Stimulated activated CD4-positive, alpha-beta T cell treated with anti-CD3 and anti-CD28 coated beads, Interleukin-4, amount 100 ng/mL, for 4 hours (primary cell): ENCODE measurements at places on chromosomes 3 and 15.

- DNase-seq = no peak
Observed at GRCh38 chr3:17500618-17501017, 241.8 kb downstream of the TBC1D5 start.

DNA sequence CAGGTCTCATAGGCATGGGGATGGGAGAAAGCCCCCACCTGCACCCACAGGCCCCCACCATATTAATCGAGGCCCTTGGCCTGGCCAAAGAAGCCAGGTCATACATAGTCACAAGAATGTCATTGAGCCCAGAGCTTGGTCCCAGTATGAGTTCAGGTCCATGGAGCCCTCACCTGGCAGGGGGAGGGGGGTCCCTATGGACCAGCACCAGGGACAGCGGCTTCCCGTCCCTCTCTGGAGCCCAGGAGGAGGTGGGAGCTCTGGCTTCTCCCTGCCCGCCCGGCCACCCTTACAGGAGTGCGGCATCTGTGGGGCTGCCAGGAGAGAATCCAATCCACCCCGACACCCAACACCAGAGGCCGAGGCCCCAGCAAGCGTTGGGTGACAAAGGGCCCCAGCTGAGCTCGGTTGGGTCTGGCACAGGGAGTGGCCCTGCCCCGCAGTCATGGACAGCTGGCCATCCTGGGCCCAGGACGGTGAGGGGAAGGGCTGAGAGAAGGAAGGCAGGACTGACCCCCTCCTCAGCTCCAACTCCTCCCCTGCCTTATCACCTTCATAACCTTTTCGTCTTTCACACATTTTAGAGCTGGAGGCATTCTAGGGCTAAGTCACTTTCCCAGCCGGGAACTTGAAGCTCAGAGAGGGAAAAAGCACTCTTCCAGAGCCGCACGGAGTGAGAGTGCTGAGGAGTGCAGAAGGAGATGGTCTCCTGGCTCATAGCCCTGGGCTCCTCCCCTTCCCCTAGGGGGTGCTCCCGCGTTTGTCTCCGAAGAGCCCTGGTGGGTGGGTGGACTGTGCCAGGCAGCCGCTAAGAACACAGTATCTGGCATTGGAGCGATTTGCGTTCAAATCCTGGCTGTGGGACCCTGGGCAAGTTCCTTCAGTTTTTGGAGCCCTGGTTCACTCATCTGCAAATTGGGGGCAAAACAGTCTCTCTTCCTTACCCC is 54.6 kb downstream of the ATP2B2 start:
- no peak for DNase-seq

GRCh38 chr15:31251165-31251564 is 75.5 kb upstream of the KLF13 start:
- DNase-seq = no peak

- DNase-seq = no peak
Observed at GRCh38 chr3:111369958-111370357, 172.0 kb upstream of the CD96 start.

DNA sequence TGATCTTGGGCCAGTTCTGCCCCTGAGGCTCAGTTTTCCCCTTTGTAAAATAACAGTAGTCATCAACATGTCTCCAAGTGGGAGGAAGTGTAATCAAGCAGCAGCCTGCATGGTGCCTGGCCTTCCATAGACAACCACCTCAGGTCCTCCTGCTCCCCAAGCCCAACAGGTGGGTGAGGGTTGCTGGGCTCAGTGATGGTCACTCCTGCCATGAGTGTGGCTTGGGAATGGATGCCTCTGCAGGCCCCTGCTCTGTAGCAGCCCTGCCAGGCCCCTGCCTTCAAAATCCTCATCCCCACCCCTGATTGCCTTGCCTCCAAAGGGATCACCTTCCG is 59.1 kb upstream of the SLC6A1 start:
- no peak for DNase-seq

GRCh38 chr15:87167055-87167454 is 1087.4 kb downstream of the AGBL1 start:
- DNase-seq = no peak

DNA sequence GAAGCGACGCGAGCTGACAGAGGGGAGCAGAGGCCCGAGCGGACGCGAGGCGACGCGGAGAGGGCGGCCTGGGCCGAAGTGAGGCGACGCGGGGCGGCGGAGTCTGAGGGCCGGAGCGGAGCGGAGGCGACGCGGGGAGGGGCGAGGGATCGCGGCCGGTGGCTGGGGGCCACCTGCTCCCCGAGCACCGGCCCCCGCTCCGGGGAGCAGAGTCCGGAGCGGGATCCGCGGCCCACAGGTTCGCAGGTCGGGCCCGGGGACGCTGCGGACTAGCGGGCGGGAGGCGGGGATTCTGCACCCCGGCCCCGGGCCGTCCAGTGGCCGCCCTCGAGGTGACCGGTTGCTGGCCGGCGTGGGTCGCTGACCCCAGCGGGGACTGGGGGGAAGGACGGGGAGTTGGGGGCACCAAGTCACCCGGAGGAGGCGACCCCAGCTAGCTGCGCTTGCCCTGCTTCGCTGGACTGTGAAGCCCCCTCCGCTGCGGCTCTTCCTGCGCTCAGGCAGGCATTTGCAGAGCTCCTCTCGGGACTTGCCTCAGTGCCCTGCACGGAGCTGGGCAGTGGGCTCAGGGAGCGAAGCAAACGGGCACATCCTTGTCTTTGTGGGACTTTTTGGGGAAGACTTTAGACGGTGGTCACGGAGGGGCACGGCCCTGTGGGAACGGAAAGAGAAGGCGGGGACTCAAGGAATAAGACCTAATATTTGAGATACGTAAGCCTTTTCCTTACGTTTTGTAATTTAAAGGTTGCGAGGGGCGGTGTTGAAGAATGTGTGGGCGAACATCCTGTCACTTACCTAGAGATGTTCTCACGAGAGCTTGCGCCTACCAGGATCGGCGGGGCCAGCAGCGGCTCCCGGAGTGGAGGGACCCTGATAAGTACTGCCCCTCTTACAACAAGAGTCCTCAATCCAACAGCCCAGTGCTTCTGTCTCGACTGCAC is 566 bp downstream of the HMCES start:
- peak; percentile 60 for DNase-seq

DNA sequence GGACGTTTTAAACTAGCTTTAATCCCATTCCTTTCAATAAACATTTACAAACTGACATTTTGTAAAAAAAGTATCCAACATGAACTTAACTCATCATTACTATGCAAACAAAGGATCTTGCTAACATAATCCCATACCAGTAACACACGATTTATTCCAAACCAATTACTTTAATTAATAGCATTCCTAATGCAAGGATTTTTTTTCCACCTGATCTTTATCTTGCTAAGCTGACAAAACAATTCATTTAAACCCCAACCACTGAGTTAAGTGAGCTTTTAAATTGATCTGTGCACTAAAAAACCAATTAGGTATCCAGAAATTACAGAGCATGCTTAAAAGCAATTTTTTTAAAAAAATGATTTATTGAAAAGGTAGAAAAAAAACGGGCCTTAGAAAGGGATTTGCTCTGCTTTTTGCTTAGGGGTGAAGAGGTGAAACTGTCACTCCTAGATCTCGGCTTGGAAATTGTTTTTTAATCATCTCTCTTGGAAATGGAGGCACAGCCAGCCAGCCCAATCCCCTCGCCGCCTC is 1.2 kb downstream of the SH3BP5 start:
- DNase-seq = no peak

- no peak for DNase-seq
Observed at GRCh38 chr15:85583442-85583841, 203.0 kb downstream of the AKAP13 start.

DNA sequence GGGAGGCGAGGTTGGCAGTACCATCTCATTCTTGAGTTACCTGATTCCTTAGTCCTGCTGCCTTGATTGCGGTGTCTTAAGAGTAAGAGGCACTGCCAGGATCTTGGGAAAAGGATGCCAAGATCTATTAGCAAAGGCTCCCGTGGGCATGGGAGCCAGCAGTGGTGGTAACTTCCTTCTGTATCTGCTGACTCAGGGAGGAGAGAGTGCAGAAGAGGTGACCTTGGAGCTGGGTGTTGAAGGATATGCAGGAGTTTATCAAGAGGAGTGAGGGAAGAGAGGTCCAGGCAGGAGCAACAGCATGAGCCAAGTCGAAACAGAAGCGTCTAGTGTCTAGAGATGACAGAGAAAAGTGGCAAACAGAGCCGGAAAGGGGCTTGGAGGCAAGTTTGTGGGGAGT is 4.5 kb downstream of the MESP2 start:
- DNase-seq = no peak

- no peak for DNase-seq
Observed at GRCh38 chr3:144351773-144352365, 380.2 kb downstream of the DIPK2A start.

GRCh38 chr15:64373360-64373759 is 7.9 kb downstream of the PCLAF start:
- DNase-seq = no peak

- DNase-seq = no peak
Observed at GRCh38 chr3:100602506-100603444, 6.6 kb upstream of the ADGRG7 start.

DNA sequence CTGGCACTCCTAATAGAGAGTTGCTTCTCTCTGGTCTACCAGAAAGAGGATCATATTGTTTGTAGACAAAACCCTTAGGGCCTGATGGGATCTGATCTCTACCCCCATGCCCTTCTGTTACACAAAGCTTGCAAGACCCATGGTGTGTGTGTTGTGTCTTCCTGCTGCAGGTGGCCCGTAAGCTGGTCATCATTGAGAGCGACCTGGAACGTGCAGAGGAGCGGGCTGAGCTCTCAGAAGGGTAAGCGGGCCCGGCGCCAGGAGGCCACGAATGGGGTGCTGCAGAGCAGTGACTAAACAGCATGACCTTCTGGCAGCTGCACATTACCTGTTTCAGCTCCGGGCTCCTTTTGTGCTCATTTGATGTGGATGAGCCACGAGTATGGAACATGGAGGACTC is 18.2 kb downstream of the TPM1 start:
- DNase-seq = no peak

- no peak for DNase-seq
Observed at GRCh38 chr3:8524249-8524648, 22.6 kb downstream of the LMCD1 start.

DNA sequence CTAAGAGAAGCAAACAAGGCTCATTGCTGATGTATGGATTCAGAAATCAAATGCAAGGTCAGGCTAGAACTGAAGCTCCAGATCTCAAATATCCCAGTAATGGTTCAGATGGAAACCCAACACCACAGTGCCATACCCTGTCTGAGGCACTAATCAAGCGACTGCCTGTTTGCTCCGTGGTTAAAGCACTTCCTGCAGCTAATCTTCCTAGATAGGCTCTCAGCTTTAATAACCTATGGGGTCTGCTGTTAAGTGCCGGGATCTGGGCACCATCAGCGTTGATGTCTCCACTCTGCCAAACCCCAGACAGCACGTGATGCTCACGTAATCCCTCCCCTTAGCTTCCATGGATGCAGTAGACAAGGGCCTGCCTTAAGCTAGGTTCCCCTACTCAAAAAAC is 262.6 kb downstream of the MECOM start:
- DNase-seq = no peak

- no peak for DNase-seq
Observed at GRCh38 chr3:30455840-30456239, 150.6 kb upstream of the TGFBR2 start.

- DNase-seq = no peak
Observed at GRCh38 chr3:189404024-189404423, 227.2 kb upstream of the TP63 start.

- no peak for DNase-seq
Observed at GRCh38 chr3:13411186-13411860, 8.8 kb downstream of the NUP210 start.

GRCh38 chr3:122263974-122264588 is 61.0 kb upstream of the CSTA start:
- no peak for DNase-seq

- no peak for DNase-seq
Observed at GRCh38 chr3:43627360-43627759, 5.5 kb upstream of the ANO10 start.

GRCh38 chr3:180679178-180680096 is at the start of gene CCDC39:
Gene CCDC39, minus strand, starts transcription at chr3:180679489. Its CDS starts 109 bp downstream, at chr3:180679380.
- peak; percentile 60 for DNase-seq

DNA sequence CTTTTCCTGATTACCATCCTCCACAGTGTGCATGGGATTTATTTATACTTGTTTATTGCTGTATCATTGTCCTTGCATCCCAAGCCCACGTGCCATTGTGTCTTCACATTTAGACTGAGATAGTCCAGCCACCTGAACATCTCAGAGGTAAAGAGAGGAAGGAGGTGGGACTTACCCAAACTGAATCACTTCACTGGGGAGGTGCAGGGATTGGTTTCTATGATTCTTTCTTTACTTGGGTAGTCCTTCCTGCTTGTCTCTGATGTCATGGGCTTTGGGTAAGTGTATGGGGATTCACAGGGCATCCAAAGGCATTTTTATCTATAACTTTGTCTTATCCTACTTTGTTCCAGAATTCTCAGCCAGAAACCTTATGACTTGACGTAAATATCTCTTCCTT is 141.5 kb upstream of the UMPS start:
- no peak for DNase-seq

DNA sequence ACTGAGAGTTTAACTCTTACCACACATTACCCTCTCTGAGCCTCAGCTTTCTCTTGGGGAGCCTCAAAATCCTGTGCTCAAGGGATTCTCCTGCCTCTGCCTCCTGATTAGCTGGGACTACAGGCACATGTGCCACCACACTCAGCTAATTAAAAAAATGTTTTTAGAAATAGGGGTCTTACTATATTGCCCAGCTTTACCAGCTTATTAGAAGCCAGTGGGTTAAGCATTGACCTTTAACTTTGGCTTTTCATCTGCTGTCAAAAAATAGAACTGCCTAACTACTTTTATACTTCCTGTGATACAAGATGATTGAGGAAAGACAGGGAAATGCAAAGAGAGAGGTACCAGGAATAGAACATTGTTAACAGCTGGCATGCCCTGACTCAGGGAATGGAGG is 27.3 kb downstream of the MYO1E start:
- DNase-seq = no peak

- no peak for DNase-seq
Observed at GRCh38 chr3:97720417-97720816, 44.1 kb upstream of the ARL6 start.

DNA sequence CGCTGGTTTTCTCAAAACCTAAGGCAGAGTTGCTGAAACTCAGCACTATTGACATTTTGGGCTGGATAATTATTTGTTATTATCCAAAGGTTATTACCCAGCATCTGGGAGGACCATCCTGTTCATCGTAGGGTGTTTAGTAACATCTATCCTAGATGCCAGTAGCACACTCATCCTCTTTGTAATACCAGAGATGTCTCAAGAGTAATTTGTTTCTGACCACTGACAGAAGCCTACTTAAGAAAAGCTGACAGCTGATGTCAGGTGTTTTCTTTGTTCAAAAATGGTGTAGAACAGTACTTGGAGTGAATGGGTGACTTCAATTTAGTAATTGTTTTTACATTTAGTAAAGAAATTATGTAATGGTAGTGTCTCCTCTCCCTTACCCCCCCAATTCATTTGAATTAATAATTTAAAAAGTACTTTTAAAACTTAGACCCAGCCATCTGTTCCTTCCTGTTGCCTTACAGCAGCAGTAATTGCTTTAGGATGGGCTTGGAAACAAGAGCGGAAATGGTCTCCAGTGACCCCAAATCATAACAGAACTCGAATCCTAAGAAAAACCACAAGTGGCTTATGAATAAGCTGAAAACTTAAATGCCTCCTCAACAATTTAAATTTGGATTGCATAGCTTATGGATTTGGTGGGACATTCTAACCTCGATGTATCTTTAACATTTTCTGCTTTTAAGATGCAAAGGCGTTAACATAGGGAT is 105.4 kb downstream of the PTPRG start:
- no peak for DNase-seq
